Cortex of kidney (tissue), 1 donor: ENCODE measurements at places on chromosomes 4 and X.

DNA sequence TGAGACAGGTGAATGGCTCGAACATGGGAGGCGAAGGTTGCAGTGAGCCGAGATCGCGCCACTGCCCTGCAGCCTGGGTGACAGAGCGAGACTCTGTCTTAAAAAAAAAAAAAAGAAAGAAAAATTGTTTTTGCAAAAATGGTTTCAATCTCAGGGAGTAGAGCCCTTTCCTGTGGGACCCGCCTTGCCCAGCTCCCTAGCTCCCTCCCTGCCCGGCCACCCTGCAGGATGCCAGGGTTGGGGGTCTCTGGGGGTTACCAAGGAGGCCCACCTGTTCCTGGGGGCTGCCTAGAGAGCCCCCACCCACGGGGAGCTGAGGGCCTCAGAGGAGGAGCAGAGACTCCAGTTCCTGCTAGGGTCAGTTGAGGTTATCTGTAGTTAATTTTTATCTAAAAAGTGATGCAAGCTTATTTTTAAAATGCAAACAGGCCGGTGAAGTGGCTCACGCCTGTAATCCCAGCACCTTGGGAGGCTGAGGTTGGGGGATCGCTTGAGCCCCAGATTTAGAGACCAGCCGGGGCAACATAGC is 18.7 kb upstream of the PLCXD1 start:
- no peak for DNase-seq

DNA sequence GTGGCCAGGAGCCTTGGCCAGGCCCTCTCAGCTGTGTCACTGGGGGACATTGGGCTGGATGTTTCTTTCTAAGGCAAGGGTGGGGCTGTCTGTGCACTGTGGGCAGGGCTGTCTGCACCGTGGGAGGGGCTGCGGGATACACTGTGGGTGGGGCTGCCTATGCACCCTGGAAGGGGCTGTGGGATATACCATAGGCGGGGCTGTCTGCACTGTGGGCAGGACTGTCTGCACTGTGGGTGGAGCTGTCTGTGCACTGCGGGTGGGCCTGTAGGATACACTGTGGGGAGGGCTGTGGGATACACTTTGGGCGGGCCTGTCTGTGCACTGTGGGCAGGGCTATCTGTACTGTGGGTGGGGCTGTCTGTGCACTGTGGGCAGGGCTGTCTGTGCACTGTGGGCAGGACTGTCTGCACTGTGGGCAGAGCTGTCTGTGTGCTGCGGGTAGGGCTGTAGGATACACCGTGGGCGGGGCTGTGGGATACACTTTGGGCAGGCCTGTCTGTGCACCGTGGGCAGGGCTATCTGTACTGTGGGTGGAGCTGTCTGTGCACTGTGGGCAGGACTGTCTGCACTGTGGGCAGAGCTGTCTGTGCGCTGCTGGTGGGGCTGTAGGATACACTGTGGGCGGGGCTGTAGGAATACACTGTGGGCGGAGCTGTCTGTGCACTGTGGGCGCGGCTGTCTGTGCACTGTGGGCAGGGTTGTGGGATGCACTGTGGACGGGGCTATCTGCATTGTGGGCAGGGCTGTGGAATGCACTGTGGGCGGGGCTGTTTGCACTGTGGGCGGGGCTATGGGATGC is 31.1 kb downstream of the ACOX3 start:
- DNase-seq: no peak

- DNase-seq: no peak
Measured at GRCh38 chrX:151723156-151723760, 7.4 kb downstream of the FATE1 start.

- no peak for DNase-seq
Measured at GRCh38 chr4:119810001-119810400, 181.4 kb upstream of the PDE5A start.

DNA sequence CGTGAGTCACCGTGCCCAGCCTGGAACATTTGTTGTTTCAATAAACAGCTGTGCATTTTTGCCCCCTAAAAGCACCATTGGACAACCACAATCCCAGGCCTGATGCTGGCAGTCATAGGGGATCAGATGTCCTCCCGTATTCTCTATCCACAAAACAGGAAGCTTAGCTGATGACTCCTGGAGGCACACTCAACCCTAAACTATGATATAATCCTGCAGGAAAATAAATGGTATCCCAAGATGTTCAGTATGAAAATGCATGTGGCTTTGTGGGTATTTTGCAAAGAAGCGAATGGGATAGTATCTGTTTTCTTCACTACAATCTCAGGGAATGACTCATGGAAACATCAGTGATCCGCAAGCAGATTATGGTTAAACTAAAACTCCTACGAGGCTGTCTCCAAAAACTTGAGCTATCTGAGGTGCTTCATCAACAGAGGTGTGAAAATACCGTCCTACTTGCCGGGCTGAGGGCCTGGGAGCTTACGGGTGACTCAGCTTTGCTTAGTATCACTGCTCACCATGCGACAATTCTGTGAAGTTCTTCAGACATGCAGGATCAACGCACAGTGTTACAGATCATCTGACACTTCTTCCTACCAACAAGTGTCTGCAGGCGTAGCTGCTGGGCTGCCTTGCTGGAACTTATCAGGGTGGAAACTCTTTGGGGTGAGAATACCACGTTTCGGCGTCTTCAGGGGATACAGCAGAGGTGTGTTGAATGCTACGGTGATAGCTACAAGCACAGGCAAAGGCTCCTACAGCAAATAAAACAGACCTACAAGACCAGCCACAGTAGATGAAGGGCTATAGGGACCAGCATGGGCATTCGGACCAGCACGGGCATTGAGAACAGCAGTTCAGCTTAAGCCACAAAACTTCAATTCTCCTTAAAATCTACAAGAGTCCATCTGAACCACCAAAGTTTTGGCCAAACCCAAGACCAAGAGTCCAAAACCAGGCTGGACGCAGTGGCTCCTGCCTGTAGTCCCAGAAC is 148.5 kb downstream of the DHRSX start:
- DNase-seq: no peak

DNA sequence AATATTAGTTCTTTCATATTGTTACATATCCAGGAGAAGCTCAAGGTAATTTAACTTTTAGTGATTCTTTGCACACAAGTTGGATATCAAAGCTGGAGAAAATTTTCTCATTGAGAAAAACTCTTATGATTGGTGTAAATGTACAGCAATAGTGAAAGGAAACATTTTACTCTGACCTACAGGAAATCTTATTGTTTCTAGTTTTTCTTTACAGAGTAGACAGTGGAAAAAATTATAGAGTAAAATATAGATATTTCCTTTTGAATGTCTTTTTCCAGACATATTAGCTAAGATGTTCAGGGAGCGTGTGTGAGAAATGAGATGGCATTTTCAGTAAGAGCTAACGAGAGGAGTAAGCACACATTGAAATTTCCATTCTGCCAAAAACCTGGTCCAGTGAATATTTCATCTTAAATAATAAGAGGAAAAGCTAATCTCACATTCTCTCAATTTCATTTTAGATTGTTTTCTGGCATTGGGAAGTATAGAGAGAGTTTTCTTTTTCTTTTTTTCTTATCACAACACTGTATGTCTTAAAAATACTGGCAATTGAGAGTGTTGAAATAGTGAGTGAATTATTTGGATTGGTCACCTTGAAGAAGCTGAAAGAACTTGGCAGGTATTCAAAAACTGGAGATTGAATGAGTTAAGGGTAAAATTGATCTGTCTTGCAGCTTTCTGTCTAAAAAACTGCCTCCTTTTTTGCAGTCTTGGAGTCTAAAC is 15.6 kb upstream of the ATP8A1 start:
- DNase-seq: no peak
